Metanephros (tissue), 2 donors: ENCODE measurements at places on chromosomes 7 and 10. TPM values are rescaled to one million over a fixed set of nuclear protein-coding genes. Genes with fewer than 3 reads are reported as not detected.

The GIMAP8 gene
- total RNA-seq = 10.6 TPM

The FAM131B gene
- total RNA-seq = 1.9 TPM

The ANKRD30A gene
- not detected for total RNA-seq

The WASHC2A gene
- 36.7 TPM for total RNA-seq

The CPA5 gene
- total RNA-seq = not detected

The TBX20 gene
- total RNA-seq = not detected

The PPIA gene
- 1,829 TPM for total RNA-seq

The RPA3 gene
- total RNA-seq = 19.9 TPM

The CH25H gene
- 0.41 TPM for total RNA-seq

The ABCC2 gene
- 9.1 TPM for total RNA-seq

The CHAT gene
- total RNA-seq = not detected

The JAKMIP3 gene
- 0.35 TPM for total RNA-seq

The CFAP70 gene
- total RNA-seq = 5.7 TPM

The PKD2L1 gene
- not detected for total RNA-seq

The ERCC6 gene
- total RNA-seq = 20.7 TPM

The ACHE gene
- 25.6 TPM for total RNA-seq

The CACNA2D1 gene
- 52.7 TPM for total RNA-seq

The NUTM2B gene
- 0.23 TPM for total RNA-seq

The CCDC7 gene
- 20.4 TPM for total RNA-seq

The APBB1IP gene
- total RNA-seq = 3.8 TPM

The PKD1L1 gene
- 0.58 TPM for total RNA-seq

The EIF5AL1 gene
- total RNA-seq = 0.12 TPM

The LOXL4 gene
- total RNA-seq = 5.0 TPM

The CALHM1 gene
- total RNA-seq = not detected

The VGF gene
- 0.23 TPM for total RNA-seq

The PLXNA4 gene
- total RNA-seq = 13.7 TPM
